Ovary (tissue), 10 donors: ENCODE measurements at places on chromosomes 11 and 22. TPM values are rescaled to one million over a fixed set of nuclear protein-coding genes. Genes with fewer than 3 reads are reported as not detected.

DNA sequence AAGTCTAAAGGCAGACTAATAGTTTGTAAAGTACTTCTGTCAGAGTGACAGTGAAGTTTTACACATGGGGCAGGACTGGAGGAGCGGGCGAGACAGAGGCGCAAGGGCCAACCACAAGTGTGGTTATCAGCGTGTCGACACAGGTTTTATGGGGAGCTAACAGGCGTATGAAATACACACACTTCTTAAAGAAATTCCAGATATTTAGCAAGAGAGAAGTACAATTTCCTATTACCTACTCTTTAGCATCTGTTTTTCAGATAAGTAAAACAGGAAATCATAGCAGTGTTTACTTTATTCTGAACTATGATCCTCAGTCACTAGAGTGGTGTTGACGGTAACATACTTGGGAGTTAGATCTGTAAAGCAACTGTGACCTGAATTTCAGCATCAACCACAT is 22.5 kb downstream of the VSIG10L2 start:
- no peak overlapping the region for H3K27ac ChIP-seq
- no peak overlapping the region for H3K4me3 ChIP-seq
- no peaks in the 10 kb centered on the region for H3K27me3 ChIP-seq
- no peaks in the 10 kb centered on the region for H3K4me1 ChIP-seq
- no peak for DNase-seq

- no peak overlapping the region for H3K27ac ChIP-seq
- no peak for DNase-seq
- H3K36me3 ChIP-seq, result no peaks in the 10 kb centered on the region
- H3K4me3 ChIP-seq, result no peak overlapping the region
- no peaks in the 10 kb centered on the region for H3K27me3 ChIP-seq
Measured at GRCh38 chr11:8321876-8322275, 58.2 kb upstream of the LMO1 start.

GRCh38 chr11:7154881-7155361 is 66.1 kb downstream of the RBMXL2 start:
- H3K27ac ChIP-seq, result no peak overlapping the region
- H3K27me3 ChIP-seq, result no peaks in the 10 kb centered on the region
- no peak overlapping the region for H3K4me3 ChIP-seq
- no peaks in the 10 kb centered on the region for H3K4me1 ChIP-seq
- no peaks in the 10 kb centered on the region for H3K36me3 ChIP-seq
- DNase-seq, result no peak

DNA sequence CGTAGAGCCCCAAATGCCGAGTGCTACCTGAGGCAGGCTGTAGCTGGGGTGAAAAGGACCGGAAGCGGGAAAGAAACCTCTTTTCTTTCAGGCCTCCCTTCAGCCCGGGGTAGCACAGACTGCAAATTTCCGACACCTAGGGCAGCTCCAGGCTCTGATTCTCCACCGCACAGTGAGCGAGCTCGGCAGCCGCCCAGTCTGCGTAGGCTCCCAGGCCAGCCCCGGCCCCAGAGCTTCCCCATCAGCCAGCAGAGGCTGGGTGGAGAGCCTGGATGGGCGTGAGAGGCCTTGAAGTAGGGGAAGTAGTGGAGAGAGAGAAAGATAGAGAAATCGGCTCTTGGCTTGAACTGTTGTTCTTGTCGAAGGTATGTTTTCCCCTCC is 9.3 kb upstream of the PAX6 start:
- H3K4me3 ChIP-seq, result no peak overlapping the region
- no peak overlapping the region for H3K27ac ChIP-seq
- no peaks in the 10 kb centered on the region for H3K36me3 ChIP-seq
- H3K27me3 ChIP-seq, result peaks cover 14% of the 10 kb centered on the region
- DNase-seq, result no peak

GRCh38 chr11:6876914-6877313 is 489 bp downstream of the OR10A4 start:
- DNase-seq, result no peak
- no peaks in the 10 kb centered on the region for H3K4me1 ChIP-seq
- no peaks in the 10 kb centered on the region for H3K36me3 ChIP-seq
- H3K27me3 ChIP-seq, result no peaks in the 10 kb centered on the region
- H3K27ac ChIP-seq, result no peak overlapping the region

GRCh38 chr11:12941671-12942070 is 67.4 kb upstream of the RASSF10 start:
- H3K36me3 ChIP-seq, result no peaks in the 10 kb centered on the region
- no peak for DNase-seq
- no peaks in the 10 kb centered on the region for H3K4me1 ChIP-seq
- no peaks in the 10 kb centered on the region for H3K27me3 ChIP-seq

DNA sequence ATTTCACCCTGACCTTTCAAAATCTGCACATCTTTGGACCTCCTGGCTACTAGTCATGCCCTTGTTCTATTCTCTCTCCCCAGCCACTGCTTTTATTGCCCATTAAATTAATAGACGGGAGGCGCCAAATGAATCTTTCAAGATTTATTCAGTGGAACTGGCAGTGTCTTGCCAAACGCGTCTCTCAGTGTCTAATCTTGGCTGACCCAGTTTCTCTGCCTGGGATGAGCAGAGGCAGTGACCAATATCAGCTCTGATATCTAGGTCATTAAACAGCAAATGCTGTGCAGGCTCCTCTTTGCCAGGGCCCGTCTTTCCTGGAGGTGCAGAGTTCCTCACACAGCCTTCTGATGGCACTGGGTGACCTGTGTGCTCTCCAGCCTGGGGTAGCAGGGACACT is 74.0 kb downstream of the TRAF6 start:
- H3K27me3 ChIP-seq, result no peaks in the 10 kb centered on the region
- H3K27ac ChIP-seq, result no peak overlapping the region

DNA sequence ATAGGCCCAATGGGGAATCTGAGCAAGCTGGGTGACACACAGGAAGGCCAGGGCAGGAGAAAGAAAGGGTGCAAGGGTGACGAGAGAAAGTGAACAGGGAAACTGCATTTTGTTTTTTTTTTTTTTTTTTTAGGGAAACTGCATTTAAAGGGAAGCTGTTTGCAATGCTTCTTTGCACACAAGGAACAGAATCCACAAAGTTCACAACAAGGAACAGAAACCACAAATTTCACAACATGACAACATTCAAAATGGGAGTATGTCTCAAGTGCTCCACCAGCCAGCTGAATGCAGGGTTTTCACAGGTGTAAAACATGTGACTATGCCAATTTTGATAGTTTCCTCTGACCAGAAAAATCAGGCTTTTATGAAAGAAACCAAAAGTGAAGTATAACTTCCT is 6.8 kb upstream of the PLAAT3 start:
- H3K4me1 ChIP-seq, result peaks cover 19% of the 10 kb centered on the region
- H3K36me3 ChIP-seq, result no peaks in the 10 kb centered on the region
- no peaks in the 10 kb centered on the region for H3K27me3 ChIP-seq

DNA sequence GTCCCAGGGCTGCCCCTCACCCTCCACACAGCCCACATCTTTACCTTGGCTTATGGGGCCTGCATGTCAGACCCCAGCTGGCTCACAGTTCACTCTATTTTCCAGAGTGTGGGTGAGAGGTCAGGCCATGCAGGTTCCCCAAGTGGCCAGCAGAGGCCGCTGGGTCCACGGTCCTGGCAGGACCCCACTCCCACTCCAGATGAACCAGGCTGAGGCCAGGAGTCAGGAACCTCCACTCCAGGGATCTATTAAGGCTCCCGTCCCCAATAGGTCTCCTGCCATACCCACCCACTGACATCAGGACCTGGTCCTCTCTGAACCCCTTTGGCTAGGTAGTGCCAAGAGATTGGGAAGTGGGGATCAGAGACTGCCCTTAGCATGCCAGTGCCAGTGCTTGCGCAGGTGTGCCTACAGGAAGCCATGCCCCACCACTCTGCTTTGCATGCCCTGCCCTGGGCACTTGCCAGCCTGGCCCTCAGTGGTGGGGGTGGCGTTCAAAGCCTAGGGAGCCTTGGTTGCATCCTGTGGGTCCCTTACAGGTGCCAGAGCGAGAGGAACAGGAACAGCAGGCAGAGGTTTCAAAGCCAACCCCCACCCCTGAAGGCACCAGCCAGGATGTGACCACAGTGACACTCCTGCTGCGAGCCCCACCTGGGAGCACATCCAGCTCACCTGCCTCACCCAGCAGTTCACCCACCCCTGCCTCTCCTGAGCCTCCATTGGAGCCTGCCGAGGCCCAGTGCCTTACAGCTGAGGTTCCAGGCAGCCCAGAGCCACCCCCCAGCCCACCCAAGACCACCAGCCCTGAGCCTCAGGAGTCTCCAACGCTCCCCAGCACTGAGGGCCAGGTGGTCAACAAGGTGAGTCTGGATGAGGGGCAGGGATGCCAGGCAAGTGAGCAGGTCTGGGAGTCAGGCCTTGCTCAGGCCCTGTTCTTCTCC is 8.3 kb downstream of the SMTN start:
- H3K27me3 ChIP-seq, result no peaks in the 10 kb centered on the region
- H3K27ac ChIP-seq, result no peak overlapping the region
- peak; percentile 71 for DNase-seq
- peaks cover 7% of the 10 kb centered on the region for H3K4me1 ChIP-seq
- H3K4me3 ChIP-seq, result no peak overlapping the region
- no peaks in the 10 kb centered on the region for H3K36me3 ChIP-seq

DNA sequence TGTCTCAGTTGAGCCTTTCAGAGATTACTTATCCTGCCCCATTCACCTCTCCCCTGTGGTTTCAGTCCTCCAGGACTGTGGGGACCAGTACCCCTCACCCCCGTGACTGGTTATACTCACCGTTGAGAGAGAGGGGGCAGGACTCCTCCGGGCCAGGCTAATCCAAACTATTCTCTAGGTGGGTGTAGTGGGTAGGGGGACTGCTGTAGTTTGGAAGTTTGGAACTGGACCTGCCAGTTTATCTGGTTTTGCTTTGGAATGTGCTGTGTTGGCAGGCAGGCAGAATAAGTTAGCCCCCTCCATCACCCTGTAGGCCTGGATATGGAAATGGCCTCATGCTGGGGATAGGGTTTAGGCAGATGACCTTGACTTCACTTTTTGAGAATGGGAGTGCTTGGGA is 13.5 kb downstream of the TEAD1 start:
- DNase-seq, result no peak
- no peaks in the 10 kb centered on the region for H3K27me3 ChIP-seq
- H3K4me3 ChIP-seq, result no peak overlapping the region

DNA sequence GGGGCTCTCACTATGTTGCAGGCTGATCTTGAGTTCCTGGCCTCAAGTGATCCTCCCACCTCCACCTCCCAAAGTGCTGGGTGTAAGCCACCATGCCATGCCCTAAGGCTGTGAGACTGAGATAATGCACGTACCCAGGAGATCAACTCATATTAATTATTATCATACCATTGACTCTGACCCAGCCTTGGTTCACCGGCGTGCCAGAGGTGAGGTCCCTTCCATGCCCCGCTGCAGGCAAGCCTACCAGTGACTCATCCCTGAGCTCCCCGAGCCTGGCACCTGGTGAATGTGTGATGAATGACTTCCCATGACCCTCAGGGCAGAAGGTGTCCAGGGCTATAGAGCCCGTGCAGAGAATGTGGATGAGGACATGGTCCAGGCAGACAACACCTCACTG is 12.1 kb downstream of the GAL3ST1 start:
- H3K27ac ChIP-seq, result no peak overlapping the region
- H3K4me1 ChIP-seq, result no peaks in the 10 kb centered on the region
- no peaks in the 10 kb centered on the region for H3K27me3 ChIP-seq
- H3K4me3 ChIP-seq, result no peak overlapping the region
- no peak for DNase-seq

- DNase-seq, result no peak
- no peak overlapping the region for H3K27ac ChIP-seq
- H3K27me3 ChIP-seq, result no peaks in the 10 kb centered on the region
- no peaks in the 10 kb centered on the region for H3K4me1 ChIP-seq
Measured at GRCh38 chr22:45599836-45600577, 71.6 kb upstream of the ATXN10 start.

DNA sequence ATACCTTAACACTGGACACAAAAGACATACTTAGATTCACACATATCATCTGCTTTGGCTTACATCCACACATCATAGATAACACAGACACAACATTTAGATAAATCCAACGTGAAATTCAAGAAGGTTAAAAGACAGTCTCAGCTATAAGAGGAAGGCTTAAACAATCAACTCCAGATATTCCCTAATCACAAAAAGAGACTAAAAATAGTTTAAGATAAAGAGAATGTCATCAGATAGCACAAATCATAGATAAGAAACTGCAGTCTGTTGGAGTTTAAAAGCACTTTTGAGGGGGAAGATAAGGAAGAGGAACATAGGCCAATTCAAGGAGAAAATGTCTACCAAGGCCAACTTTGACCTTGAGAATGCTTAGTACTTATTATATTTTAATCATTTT is 504.8 kb downstream of the JRKL start:
- no peaks in the 10 kb centered on the region for H3K36me3 ChIP-seq
- H3K4me1 ChIP-seq, result no peaks in the 10 kb centered on the region
- DNase-seq, result no peak
- H3K27ac ChIP-seq, result no peak overlapping the region

GRCh38 chr22:44023404-44024287 is 456 bp upstream of the PARVB start:
- no peaks in the 10 kb centered on the region for H3K36me3 ChIP-seq
- H3K4me1 ChIP-seq, result peaks cover 2% of the 10 kb centered on the region
- no peaks in the 10 kb centered on the region for H3K27me3 ChIP-seq
- DNase-seq, result peak; percentile 50

DNA sequence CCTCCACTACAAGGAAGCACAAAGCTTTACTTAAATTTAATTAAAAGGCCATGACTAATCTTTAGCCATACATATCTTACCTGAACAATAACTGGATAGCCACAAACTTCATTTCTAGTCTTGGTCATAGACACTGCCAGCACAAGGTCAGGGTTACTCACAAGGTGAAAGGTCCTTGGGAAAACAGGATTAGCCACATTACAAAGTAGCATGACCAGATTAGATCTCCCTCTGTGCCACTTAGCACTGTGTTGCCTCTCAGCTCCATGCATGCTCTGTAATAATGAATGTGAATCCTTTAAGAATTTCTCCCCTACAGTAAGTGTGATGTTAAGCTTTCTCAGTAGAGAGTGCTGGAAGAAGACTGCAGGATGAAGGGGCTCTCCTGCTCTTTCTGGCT is 325.1 kb upstream of the MPPED2 start:
- no peak for DNase-seq
- no peak overlapping the region for H3K4me3 ChIP-seq
- no peaks in the 10 kb centered on the region for H3K27me3 ChIP-seq
- H3K27ac ChIP-seq, result no peak overlapping the region
- H3K36me3 ChIP-seq, result no peaks in the 10 kb centered on the region

The NELL1 gene
- total RNA-seq, result not detected

The KRTAP5-2 gene
- not detected for total RNA-seq

The OR8G1 gene
- total RNA-seq, result not detected

The C11orf16 gene
- 0.50 TPM for total RNA-seq

The TEX54 gene
- total RNA-seq, result not detected

The MPZL3 gene
- total RNA-seq, result 1.5 TPM

The NLRP14 gene
- total RNA-seq, result 0.11 TPM

The SLC22A9 gene
- total RNA-seq, result not detected

The MTMR3 gene
- total RNA-seq, result 64.2 TPM

The EXPH5 gene
- 2.1 TPM for total RNA-seq

The API5 gene
- 74.0 TPM for total RNA-seq

The MIAT gene
- total RNA-seq, result 0.51 TPM

The EHF gene
- 3.8 TPM for total RNA-seq

The OR56A1 gene
- not detected for total RNA-seq

The FGF4 gene
- total RNA-seq, result not detected

The GAL3ST3 gene
- 0.20 TPM for total RNA-seq
